MCF 10A (cell line): ENCODE measurements at places on chromosomes 3 and 15. TPM values are rescaled to one million over a fixed set of nuclear protein-coding genes. Genes with fewer than 3 reads are reported as not detected.

GRCh38 chr3:121834157-121834670 lies 646 bp downstream of the IQCB1 start:
- peak; percentile 45 for DNase-seq

- no peak for DNase-seq
Observed at GRCh38 chr3:43792904-43793303, 102.2 kb downstream of the ABHD5 start.

DNA sequence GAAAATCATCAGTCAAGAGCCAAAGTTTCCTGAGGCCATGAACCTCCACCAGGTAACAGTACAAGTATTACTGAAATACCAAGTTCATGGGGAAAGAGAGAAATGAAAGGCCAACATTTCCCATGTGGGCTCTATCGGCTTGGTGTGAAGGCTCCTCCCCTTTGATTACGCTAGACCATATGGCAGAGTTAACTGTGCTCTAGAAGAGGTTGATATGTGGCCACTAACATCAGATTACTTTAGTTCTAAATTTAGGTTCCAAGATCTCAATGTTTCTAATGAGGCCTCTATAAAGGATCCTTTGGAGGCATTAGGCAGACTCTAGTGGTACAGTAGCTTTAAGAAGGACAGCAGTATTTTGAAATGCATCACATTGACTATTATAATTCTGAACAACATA lies 127.1 kb downstream of the SEMA6D start:
- no peak for DNase-seq

Gene CADPS
- not detected in 2 replicates for total RNA-seq

DNA sequence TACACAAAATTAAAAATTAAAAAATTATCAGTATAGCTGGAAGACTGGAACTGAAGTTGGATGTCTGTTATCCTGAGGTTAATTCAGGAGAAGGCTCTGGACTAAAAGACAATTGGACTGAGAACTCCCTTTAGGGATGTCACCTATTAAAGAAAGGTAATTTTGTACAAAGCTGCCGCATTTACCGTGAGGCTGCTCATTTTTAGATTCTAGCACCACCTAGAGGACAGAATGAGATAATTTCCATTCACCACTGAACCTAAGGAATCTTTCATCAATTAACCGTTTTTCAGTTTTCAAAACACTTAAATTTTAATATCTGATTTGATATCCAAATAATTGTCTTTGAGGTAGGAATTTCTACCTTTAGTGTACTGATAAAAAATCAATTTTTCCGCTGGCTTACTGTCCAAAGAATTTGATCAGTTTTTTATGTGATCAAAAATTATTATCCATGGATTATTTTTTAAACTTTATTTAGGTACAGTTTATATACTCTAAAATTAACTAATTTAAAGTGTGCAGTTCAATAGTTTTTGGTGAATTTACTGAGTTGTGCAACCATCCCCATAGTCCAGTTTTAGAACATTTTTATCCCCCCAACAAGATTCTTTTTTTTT lies 106.7 kb upstream of the TNIK start:
- peak; percentile 56 for DNase-seq

Gene ZIC4
- not detected in 2 replicates for total RNA-seq

Gene PYGO1
- 3.9 and 5.1 TPM in 2 replicates for total RNA-seq

DNA sequence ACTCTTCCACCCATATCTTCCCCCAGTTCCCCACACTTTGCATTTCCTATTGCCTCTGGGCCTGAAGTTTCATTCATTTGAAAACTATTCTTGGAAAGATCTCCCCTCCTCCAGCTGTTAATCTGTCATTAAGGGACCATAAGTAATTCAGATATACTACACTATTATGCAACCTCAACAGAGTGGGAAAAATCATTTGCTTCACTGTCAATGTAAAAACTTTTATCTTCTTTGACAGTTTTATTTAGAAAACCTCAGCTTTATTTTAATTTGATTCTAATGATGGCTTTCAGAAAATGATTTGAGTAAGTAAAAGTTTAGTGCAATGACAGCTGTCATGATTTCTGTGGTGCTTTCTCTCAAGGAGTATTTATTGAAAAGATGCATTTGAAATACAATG lies 435.3 kb upstream of the KCNMB2 start:
- DNase-seq, result no peak

- no peak for DNase-seq
Observed at GRCh38 chr3:64586952-64587351, 100.8 kb downstream of the ADAMTS9 start.

DNA sequence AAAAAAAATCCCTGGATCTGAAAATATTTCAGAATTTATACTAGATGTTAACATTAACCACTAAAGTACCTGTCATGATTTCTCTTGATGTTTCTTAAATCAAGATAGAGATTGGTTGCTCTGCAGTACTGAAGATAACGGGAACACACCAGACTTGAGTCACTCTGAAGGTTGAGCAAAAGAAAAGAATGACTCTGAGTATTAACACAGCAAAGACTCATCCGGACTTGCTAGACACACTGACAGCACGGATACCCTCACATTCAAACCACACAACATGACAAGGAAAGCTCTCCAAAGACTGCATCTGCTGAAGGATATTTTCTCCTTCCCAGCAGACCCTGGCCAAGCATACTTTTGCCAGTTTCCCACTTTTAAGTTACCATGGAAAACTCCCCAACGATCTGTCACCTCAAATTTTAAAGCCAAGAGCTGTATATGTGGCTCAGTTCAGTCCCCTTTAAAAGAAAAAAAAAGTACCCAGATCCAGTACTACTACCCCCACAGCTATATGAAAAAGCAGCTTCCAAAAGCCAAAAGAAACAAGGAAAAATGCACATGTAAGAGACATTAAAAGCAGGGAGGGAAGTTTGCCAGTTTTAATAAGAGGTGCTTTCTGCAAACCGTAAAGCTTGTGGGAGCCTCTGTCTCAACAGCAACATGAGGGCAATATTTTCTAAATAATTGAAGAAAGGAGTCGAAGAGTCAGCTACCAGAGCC lies 8.3 kb downstream of the EOGT start:
- DNase-seq, result no peak

Gene SNRK
- 16.6 and 18.0 TPM in 2 replicates for total RNA-seq

GRCh38 chr15:99568625-99569352 lies 3.0 kb downstream of the MEF2A start:
- DNase-seq, result no peak

- DNase-seq, result no peak
Observed at GRCh38 chr15:67074886-67075229, 9.5 kb downstream of the SMAD3 start.

Gene IL17RD
- total RNA-seq, result 0.91 and 1.2 TPM in 2 replicates

GRCh38 chr15:67097930-67098740 lies 32.7 kb downstream of the SMAD3 start:
- DNase-seq, result peak; percentile 78

DNA sequence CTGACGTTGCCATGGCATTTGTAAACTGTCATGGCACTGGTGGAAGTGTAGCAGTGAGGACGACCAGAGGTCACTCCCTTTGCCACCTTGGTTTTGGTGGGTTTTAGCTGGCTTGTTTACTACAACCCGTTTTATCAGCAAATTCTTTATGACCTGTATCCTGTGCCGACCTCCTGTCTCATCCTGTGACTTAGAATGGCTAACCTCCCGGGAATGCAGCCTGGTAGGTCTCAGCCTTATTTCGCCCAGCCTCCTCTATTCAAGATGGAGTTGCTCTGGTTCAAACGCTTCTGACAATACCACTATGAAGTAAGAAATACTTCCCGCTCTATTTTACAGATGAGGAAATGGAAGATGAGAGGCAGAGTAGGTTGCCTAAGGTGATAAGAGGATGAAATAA lies 16.6 kb downstream of the PAQR9 start:
- DNase-seq, result no peak

Gene SLC24A5
- not detected in 2 replicates for total RNA-seq

Gene MESP2
- not detected in 2 replicates for total RNA-seq

Gene RARRES1
- total RNA-seq, result not detected in 2 replicates

- no peak for DNase-seq
Observed at GRCh38 chr3:128489927-128490649, 2.9 kb downstream of the GATA2 start.

Gene ADCY5
- total RNA-seq, result not detected in 2 replicates

Gene ATP8B4
- total RNA-seq, result not detected in 2 replicates

Gene SNX22
- 0.16 and 0.25 TPM in 2 replicates for total RNA-seq

Gene GOLGA6B
- total RNA-seq, result not detected in 2 replicates

Gene KNG1
- not detected in 2 replicates for total RNA-seq

GRCh38 chr3:13556917-13557316 lies 8.0 kb downstream of the FBLN2 start:
- no peak for DNase-seq
